Right renal pelvis (tissue), 4 donors: ENCODE measurements at places on chromosomes 16 and 17. TPM values are rescaled to one million over a fixed set of nuclear protein-coding genes. Genes with fewer than 3 reads are reported as not detected.

IKZF3 gene
- 0.30 TPM for polyA plus RNA-seq

CDRT4 gene
- 3.8 TPM for polyA plus RNA-seq

TBC1D3 gene
- polyA plus RNA-seq: not detected

GRCh38 chr17:49959183-49959935 lies 9.6 kb upstream of the DLX4 start:
- DNase-seq: no peak

- DNase-seq: no peak
Observed at GRCh38 chr17:75610103-75610984, 22.7 kb downstream of the MYO15B start.

DNA sequence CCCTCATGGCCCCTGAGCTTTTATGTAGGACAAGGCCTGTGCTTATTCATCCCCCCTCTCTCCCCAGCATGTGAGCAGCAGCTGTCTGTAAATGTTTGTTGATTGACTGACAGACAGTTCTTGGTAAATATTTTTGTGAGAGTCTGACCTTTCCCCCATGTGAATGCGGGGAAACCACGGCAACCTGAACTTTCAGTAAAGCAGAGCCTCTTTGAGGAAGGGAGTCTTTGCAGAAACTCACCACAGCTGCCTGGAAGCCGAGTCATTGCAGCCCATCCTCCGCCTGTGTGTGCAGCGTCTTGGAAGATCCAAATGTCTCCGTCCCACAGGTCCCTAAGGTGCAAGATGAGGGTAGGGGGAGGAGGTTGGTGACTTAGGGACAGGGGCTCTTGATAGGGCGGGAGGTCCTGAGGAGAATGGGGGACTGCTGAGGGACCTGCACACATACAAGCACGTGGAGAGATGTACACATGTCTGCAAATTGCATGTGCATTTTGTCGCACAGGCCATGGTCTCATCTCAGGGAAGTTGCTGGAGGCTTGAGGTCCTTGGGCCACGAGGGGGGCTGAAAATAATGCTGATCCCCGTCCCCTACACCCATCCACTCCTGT lies 23.0 kb upstream of the IL21R start:
- no peak for DNase-seq
